ENCODE measurements at places on chromosomes 12 and 14.

GRCh38 chr12:17348311-17348710 lies 741.7 kb downstream of the RERGL start:
- DNase-seq = no peak

GRCh38 chr14:103185051-103186029 lies 62.1 kb downstream of the TNFAIP2 start:
- peak; percentile 72 for DNase-seq

DNA sequence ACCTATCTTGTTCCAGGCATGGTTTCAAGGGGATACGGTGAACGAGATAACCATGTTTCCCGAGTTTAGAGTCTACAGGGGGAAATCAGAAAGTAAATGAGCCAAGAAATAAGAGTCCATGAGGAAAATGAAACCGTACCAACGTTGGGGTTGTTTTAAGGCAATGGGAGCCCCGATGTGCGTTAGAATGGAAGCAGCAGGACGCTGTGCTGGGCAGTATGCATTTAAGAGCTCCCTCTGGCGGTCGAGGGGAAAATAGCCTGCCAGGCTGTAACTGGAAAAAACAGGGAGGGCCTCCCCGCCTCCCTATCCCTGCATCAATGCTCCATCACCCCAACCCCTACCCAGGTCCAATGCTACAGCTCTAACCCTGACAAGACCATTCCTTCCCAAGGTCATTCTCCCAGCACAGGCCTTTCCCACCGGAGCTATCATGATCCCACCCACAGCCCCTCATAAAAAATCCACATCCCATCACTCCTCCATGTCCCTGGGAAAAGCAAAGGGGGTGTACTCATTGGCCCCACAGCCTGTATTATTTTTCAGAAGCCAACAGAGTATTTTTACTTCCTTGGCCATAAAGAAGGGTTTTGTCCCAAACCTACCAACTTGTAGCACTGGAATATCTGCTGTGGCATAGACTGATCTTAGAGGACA lies 226.3 kb upstream of the NOS1 start:
- peak; percentile 71 for DNase-seq

DNA sequence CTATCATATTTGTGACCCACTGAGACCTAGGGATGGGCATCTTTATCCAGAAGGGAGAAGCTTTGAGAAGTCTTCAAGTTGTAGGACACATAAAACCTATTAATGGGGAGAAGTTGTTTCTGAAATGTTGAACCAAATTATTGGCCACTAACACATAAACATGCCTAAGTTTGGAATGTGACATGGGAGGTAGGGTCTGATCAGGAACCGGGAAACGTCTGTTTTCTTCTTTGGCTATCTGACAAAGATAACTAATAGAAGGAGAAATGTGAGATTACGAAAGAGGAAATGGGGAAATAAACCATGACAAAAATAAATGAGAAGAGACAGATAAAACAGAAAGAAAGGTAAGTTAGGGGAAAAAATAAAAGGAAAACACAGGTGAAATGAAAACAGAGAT lies 425.2 kb downstream of the EGLN3 start:
- no peak for DNase-seq

- no peak for DNase-seq
These were observed 1.2 kb downstream of the NOVA1 start for GRCh38 chr14:26596543-26597061.

GRCh38 chr12:112877006-112877405 lies 29.8 kb upstream of the OAS1 start:
- no peak for DNase-seq

- peak; percentile 15 for DNase-seq
These were observed 86.7 kb downstream of the CALM1 start for GRCh38 chr14:90483571-90483974.

Data from hematopoietic multipotent progenitor cell treated with erythropoietin and hydrocortisone succinate and interleukin-3 and kit ligand, for 6 days (in vitro differentiated cells).